COR-L47 (cell line): ENCODE measurements at places on chromosomes 2 and 18.

- DNase-seq = no peak
Measured at GRCh38 chr18:9643549-9643948, 29.2 kb upstream of the PPP4R1 start.

- DNase-seq = no peak
Measured at GRCh38 chr18:677951-678381, 20.5 kb downstream of the TYMS start.

GRCh38 chr2:215466097-215466909 is 30.4 kb upstream of the FN1 start:
- no peak for DNase-seq

- DNase-seq = no peak
Measured at GRCh38 chr2:180947208-180947689, 33.2 kb upstream of the UBE2E3 start.

- no peak for DNase-seq
Measured at GRCh38 chr2:1868683-1869141, 124.4 kb upstream of the PXDN start.

DNA sequence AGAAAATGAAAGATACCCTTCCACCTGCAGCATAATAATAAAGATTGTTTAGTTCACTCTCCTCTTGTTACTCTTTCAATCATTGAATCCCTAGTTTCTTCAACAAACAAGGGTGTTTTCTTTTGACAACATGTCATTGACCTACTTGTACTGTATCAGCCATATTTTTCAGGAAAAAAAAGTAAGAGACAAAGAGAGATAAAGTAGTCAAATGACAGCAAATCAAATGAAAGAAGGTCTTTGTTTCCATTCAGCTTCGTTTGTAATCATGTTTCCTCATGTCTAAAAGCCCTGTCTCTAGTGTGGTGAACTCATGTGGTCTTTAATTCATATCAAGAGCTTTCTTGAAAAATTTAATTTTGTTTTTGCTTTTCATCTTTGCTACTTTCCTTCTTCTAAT is 557.8 kb upstream of the LRATD1 start:
- no peak for DNase-seq

DNA sequence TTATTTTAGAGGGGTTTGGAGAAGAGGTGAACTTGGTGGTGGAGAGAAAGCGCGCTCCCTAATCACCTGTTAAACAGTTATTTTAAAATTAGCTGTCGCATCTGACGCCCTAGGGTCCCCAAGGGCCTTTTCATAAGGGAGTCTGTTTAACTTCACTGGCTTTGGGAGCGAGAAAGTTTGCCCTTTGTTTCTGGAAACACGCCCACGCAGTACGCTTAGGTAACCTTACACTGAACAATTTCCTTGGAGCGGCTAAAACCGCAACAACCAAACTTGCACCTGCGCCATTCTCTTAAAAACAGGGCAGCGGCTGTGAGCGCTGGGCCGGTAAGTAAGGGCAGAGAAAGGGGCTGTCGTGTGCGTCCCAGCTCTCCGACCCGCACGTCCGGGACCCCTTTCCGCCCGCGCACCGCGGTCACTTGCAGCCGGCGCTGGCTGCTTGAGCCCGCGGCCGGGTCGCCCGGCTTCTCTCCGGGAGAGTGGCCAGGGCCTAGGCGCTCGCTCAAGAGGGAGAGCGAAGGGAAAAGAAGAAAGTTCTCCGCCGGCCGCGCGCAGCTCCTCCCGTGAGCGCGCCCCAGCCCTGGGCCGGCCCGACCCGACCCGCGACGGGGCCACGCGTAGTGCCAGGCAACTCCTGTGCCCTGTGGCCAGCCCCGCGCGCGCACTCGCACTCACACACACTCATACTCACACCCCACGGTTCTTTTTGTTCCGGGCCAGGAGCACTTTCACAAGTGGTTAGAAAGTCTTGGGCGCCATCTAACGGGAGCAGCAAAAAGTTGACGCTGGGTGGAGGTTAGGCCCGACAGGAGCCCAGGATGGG is 19.2 kb downstream of the POU3F3 start:
- peak; percentile 70 for DNase-seq

DNA sequence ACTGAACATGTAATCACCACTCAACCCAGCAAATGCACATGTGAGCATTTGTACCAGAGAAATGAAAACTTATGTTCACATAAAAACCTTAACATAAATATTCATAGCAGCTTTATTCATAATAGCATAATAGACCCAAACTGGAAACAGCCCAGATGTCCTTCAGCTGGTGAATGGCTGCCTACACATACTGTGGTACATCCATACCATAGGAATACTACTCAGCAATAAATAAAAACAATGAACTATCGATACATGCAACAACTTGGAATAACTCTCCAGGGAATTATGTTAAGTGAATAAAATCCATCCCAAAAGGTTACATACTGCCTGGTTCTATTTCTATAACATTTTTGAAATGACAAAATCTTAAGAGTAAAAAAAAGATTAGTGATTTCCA is 140.0 kb downstream of the AGPS start:
- no peak for DNase-seq

DNA sequence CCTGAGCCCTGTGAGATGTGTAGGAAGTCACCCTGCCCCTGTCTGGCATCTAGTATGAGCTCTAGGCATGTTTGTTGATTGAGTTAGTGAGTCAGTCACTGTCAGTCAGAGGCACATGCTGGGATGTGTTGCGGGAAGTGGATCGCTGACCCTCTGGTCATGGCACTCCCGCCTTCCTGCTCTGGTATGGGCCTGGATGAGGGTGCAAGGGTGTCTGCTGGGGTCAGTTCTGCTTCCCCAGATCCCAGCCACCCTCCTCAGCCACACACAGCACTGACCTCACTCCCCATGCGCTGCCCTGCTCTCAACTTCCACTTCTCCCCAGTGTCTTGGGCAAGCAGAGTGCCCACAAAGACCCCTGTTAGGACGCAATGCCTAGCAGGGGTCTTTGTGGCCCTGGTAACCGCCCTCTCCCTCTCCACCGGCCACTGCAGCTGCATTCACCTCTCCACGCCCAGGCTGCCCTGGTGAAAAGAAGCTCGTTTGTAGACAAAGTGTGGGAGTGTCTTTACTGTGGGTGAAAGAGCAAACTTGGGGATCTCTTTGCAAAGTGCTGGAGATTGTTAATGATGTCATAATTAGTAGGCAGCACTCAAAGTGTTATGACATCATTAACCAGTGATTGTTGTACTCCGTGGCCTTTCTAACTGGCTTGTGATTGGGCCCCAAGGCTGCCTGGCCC is 252.1 kb downstream of the LDLRAD4 start:
- DNase-seq = no peak

GRCh38 chr18:3015851-3016250 is 2.9 kb upstream of the LPIN2 start:
- no peak for DNase-seq

DNA sequence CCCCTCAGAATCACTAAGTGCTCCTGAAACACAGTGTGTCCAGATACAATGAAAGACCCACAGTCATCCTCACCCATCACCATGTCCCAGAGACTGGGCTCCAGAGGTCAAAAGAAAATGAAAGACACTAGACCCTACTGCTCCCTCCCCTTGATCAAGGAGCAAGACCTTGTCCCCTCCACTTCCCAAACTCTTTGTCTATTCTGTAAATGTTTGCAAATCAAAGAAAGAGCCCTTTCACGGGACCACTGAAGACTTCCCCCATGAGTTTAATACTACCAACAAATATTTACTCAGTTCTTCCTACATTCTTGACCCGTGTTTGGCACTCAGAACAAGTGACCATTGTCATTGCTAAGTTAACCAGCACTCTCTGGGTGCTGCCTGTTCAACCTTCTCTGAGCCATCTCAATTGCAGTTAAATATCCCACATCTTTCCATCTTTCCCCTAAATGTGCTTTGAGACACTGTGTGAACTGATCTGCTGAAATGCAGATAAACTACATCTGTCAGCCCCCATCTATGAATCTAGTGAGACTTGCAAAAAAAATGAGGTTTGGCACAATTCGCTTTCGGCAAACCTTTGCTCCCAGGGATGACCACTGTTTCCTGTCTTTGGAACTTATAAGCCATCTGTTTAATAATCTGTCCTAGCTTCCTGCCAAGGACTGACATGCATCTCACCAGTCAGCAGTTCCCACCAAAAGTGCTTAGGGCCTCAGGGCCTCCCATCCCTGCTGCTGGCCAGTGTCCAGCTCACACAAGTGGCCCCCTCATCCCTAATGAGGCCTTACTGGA is 170.3 kb downstream of the GFPT1 start:
- no peak for DNase-seq

GRCh38 chr2:108215794-108216211 is 24.0 kb upstream of the SULT1C3 start:
- DNase-seq = peak; percentile 10

- DNase-seq = no peak
Measured at GRCh38 chr2:95357717-95358280, 44.7 kb upstream of the FAHD2A start.

- no peak for DNase-seq
Measured at GRCh38 chr2:41877114-41877678, 170.6 kb upstream of the PKDCC start.
